ENCODE measurements at places on chromosomes 3 and 15.

GRCh38 chr15:52095597-52096262, 16.8 kb downstream of the BCL2L10 start:
- peak; percentile 93 for DNase-seq

DNA sequence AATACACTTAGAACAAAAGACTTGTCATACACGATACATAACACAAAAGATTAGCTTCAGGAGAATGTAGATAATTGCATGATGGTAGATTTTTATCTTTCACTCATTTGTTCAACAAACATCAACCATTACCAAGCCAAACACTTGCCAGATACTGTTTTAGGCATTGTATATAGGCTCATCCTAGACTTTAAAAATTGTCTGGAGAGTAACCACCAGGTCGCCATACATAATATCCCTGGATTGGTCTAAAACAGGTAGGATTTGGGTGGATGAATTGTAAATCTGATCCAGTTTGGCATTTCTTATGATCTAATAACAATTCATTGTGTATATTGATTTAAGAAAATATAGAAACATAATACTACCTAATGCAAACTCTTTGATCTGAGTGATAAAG, 22.8 kb downstream of the GPR15 start:
- DNase-seq = no peak

DNA sequence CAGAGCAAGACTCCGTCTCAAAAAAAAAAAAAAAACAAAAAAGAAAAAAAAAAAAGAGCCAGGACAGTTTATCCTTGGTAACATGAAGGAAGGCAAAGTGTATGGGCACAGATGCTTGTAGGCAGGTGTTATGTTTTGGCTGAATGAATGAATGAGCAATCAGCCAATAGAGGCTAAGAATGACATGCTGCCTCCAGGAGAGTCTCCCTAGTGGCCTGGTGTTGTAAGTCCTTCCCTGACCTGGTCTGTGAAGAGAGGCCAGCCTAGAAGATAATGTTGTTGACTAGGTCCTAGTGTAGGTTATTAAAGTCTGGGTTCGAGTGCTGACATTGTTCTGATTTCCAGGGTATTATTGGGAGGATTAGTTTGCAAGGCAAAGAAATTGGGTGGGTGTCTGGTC, 24.9 kb downstream of the GYG1 start:
- no peak for DNase-seq

DNA sequence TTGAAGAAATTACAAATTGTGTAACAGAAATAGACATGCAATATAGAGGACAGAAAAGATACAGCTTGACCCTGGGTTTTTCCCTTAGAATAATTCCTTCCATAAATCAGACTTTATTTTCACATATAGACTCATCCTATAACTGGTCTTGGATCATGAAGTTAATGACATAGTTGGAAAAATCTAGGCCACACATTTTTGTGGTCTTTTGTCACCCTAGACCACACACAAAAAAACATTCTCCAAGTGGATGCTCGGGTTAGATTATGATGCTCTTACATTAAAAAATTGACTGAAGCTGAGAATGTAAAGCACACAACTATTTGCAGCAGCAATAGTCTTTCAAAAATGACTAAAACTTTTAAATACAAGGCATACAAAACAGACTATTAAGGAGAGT, 7.5 kb upstream of the PLA2G4D start:
- DNase-seq = peak; percentile 51

DNA sequence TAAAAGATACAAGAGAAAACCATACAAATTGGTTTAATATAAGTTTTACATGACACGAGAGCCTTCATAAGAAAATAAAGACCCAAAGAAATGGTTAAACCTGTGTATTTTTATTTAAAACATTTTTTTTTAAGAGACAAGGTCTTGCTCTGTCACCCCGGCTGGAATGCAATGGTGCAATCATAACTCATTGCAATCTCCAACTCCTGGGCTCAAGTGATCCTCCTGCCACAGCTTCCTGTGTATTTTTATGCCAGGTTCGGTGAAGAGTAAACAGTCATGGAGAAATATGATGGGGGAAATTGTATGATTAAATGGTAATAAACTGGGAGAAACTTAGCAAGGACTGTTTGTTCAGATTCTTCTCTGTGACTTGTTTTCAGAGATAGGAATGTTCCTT, 441.0 kb downstream of the TUSC7 start:
- no peak for DNase-seq

GRCh38 chr3:61637088-61638051, 76.0 kb downstream of the PTPRG start:
- no peak for DNase-seq

DNA sequence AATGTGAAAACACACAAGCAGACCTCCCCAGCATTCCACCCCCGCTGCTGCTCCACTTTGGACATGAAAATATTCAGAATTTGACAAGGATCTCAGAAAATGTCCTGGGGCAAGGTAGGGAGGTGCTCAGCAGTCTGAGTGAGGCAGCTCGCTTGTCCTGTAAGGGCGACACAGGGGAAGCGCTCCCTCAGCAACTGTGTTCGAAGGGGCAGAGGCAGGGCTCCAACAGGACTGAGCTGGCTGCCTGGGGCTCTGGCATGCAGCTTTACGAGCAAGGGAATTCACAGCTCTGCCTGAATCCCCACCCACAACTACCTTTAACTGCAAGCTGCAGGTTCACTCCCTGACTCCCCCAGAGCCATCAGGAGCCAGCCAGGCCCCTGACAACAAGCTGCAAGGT, 287.0 kb upstream of the LYSMD4 start:
- no peak for DNase-seq

DNA sequence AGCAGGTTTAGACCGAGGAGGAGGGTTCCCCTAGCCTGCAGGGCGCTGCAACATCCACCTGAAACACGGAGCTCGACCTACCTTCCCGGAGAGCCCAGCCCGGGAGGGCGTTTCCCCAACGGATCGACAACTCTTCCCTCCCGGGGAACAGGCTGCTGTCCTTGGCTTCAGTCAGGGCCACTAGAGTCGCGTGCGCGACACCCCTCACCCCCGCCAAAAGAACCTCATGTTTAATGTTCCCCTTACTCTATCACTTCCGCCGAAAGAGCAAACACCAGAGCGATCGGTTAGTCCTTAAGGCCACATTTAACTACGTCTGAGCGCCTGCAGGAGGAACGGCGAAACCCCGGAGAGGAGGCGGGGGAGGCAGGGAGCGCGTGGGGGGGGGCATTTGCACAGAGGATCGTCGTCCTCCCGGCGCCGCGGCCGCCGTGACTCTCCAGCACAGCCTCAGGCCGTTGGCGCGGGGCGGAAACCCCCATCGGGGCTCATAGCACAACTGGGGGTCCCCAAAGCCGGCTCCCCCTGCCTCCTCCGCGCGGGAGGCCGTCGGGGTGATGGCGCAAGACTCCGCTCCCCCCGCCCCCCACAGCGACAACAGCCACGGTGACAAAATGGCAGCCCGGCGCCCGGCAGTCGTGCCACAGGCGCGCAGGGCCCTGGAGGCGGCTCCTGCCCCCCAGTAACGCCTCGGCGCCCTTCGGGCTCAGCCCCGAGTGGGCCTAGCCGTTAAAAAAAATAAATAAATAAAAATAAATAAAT, 3.2 kb downstream of the ANP32A start:
- DNase-seq = no peak

- DNase-seq = peak; percentile 60
Measured at GRCh38 chr3:133944641-133945380, 49.1 kb upstream of the RAB6B start.

DNA sequence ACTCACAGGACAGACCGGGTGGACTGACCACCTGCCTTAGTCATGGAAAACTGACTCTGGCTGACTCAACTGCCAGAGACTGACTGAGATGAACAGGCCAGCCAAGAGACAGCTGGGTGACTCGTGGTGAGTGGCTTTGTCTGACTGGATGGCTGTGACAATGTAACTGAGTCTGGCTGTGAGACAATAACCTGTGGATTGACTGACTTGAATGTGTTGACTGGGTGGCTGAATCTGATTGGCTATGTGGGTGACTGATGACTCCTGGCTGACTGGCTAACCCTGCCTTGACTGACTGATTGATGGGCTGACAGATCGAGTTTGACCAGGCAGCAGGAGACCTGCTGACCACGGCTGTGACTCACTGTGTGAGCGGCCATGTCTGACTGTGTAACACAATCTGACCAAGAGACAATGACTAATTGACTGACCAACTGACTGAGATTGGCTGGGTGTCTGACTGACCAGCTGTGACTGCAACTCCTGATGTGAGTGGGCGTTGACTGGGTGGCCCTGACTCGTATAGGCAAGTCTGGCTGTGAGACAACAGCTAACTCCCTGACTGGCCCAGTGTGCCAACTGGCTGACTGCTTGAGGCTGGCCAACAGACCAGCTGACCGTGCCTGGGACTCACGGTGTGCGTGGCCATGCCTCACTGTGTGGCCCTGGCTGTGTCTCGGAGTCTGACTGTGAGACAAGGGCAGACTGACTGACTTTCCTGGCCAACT, 509.1 kb downstream of the SHQ1 start:
- no peak for DNase-seq

DNA sequence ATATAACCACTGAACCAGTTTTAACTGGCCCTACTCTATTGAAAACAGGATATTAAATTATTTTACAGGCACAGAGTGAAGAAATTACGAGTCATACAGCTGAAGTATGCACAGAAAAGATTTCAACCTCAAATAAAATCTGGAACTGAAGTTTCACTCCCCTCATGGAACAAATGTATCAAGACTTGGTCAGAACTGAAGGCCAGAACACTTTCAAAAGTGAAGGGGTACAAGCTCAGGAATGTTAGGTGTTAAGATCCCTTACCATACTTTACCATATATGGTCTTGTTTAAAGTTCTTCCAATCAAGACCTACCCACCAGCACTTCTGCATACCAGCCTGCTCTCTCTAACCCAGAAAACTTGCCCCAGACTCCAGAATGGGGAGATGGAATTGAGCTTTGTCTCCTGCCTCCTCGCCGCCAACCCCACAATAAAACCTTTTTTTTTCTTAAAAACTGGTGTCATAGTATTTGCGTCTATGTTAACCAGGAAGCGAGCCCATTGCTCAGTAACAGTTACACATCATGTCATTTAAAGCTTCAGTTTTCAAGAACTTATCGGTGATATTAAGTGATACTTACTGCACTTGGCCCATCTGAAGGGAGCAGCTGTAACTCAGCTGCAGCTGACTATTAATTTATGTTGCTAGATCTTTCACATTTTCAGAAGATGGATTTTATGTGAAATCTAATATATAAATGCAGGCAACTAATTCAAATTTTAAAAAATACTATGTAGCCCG, 59.9 kb downstream of the OXSM start:
- DNase-seq = peak; percentile 34

GRCh38 chr3:190616637-190617036, 102.8 kb downstream of the IL1RAP start:
- DNase-seq = no peak

GRCh38 chr15:93997071-93997658, 234.2 kb upstream of the MCTP2 start:
- no peak for DNase-seq

GRCh38 chr3:51718547-51719409, 11.9 kb downstream of the GRM2 start:
- DNase-seq = no peak

GRCh38 chr15:94397337-94397736, 166.0 kb downstream of the MCTP2 start:
- DNase-seq = no peak

DNA sequence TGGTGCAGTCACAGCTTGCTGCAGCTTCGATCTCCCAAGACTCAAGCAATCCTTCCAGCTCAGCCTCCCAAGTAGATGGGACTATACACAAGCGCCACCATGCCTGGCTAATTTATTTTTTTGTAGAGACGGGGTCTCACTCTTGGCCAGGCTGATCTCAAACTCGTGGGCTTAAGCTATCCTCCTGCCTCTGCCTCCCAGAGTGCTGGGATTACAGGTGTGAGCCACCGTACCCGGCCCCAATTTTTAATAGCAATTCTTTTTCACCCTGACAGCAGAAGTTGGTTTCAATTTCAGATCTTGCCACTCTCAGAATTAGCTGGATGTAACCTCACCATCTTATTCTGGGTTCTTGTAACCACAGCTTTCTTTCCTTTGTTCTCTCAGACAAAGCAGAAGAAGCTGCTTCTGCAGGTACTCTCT, 64.8 kb downstream of the TRIM71 start:
- no peak for DNase-seq

- no peak for DNase-seq
Measured at GRCh38 chr3:173876476-173876875, 478.9 kb downstream of the NLGN1 start.

GRCh38 chr3:28476194-28476593, 127.6 kb upstream of the AZI2 start:
- peak; percentile 9 for DNase-seq

DNA sequence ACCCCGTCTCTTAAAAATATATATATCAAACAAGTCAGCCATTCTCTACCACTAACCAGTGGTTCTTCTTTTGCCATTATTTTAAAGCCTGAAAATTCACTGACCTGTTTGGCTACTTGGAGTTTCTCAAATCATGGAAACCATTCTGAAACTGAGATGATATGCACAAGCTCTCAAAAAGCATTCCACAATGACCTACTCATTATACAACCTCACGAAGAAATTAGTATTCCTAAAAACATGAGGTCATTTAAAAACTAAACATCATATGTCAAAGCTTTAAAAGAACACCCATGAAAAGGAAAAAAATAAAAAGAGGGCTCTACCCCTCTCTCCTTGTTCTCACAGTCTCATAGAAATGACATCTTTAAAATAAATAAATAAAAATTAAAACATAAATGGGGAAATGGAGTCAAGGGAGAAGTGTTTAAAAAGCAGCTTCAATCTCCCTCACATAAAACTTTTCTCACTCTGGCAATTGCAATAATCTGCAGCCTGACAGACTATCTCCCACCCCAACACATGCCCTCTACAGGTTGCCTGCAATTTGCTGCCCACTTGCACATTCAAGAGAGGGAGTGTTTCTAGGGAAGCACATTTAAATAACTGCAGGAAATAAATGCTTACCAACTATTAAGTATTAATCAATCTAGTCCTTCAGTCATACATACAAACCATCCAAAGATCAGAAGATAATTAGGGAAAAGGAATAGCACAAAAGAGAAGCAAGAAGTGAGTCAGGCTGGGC, 73.3 kb downstream of the TRANK1 start:
- no peak for DNase-seq

DNA sequence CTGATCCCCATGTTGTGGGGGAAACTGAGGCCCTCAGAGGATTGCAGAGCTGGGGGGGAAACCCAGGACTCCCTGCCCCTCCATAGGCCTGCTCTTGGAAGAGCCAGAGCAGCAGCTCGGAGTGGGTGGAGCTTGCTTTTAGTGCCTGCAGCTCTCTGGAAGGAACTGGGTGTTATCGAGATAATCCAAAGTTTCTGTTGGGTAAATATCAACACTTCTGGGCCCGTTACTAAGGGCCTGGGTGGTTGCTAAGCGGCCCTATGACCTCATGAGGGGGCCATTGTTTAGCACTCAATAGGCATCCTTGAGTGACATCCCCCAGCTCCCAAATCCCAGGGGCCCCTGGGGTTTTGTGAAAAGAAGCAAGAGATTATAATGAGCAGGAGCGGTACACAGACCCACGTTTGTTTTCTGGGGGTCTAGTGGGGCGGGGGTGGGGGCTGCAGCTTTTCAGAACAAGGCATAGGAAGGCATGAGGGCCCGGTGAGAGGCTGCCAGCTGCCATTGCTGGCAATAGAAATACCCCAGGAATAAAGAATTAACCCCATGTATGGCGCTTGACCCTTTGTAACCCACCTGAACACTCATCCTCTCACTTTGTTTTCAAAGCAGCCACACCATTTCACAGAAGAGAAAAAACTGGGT, 48.3 kb upstream of the ATP2B2 start:
- DNase-seq = no peak

- no peak for DNase-seq
Measured at GRCh38 chr3:193345431-193345830, 33.1 kb downstream of the ATP13A5 start.

- no peak for DNase-seq
Measured at GRCh38 chr3:131147534-131147933, 120.9 kb downstream of the NEK11 start.

GRCh38 chr3:41592753-41593510, 369.0 kb downstream of the ULK4 start:
- DNase-seq = no peak
